ENCODE measurements at places on chromosomes 7 and 10.

DNA sequence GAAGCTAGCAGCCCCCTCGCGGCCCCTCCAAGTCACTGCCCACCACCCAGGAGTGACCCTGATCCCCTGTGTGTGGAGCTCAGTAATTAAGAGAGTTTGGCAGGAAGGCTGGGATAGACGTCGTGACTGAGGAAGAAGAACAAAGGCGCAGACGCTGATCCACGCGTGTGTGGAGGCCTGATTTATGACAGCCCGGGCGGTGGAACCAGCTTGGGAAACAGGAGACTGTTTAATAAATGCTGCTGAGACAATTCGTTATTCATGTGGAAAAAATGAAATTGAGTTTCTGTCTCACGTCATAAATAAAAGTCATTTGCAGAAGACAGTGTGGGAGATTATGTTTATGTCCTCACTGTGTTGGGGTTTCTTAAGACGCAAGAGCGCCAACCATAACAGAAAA lies 130.8 kb downstream of the ELFN1 start:
- DNase-seq: no peak

DNA sequence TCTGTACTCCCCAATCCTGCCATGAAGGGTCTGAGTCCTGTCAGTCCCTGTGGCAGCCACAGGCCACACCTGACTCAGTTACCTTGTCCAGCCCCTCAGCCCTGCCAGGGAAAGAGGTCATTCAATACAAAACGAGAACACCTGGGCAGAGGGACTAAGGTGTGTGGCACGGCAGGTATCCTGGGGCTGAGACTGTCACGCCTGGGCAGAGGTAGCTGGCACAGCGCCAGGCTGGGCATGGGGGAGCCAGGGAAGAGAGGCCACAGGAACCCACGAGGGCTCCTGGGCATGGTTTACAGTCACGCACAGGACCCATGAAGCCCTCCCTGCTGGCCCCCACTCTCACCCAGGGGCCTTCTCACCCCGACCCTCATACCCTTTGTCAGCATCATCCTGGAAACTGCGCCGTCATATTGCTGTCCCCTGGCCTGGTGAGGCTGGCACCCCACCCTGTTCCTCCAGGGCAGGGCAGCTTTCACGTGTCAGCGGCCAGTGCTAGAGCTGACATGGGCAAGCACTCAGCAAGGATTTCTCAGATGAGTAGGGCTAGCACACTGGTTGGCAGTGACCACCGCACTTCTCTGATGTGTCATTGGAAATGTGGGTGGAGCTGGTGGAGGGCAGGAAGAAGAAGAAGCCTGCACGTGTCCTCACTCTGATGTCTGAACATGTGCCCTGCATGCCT lies 42.7 kb downstream of the LRRC18 start:
- DNase-seq: no peak

DNA sequence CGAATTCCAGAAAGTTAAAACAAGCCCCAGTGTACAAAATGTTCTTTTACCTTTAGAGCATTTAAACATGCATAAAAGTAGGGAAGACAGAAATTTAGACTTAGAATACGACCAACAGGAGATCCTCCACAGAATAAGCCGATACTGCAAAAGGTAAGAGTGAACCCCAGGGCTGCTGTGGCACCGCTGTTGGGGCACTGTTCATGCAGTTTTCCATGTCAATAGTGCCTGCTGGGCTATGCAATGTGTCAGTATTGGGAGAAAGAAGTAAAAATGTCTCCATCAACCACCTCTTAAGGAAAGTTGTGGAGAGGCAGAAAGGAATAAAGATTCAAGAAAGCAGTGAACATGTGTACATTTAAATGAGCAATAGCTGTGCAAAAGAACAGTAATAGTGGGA lies 326.5 kb upstream of the SEMA3C start:
- DNase-seq: no peak

DNA sequence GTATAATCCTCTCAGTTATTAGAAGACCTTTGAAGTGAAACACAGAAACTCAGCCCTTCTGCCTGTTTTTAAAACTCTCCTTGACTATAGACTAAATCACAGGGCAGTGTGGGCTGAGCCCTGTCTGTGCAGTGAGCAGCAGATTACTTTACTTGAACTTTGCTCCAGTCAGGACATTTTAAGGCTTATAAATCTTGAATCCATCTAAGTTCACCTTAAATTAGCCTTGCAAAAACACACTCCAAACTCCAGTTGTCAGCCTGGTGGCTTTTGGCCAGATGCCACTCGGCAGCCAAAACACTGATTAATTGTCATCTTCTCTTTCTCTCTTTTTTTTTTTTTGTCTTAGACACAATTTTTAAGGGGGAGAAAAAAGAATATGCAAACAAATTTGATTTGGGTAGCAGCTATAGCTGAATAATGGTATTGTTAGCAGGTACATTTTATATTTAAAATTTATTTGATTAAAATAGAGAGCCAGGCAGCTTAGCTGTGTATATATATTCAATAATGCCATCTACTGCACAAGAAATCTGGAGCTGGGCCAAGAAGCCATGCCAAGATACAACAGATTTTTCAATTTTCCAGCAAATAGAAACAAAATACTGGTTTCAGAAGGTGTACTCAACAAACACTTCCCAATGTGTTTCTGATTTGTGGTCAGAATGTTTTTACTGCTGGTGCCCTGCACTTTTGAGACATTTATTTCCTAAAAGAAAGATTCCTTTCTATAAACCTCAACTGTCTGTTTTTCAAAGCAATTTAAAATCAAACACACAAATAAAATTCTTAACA lies 247.7 kb downstream of the TFEC start:
- peak; percentile 40 for DNase-seq
